Stimulated activated CD8-positive, alpha-beta memory T cell treated with anti-CD3 and anti-CD28 coated beads, Interleukin-2, amount 100 ng/mL, for 1 hour (primary cell): ENCODE measurements at places on chromosomes 12 and 14.

- DNase-seq = no peak
These were observed 35.7 kb downstream of the MVK start for GRCh38 chr12:109609342-109609741.

- no peak for DNase-seq
These were observed 509 bp downstream of the PLEKHG6 start for GRCh38 chr12:6310771-6311610.

DNA sequence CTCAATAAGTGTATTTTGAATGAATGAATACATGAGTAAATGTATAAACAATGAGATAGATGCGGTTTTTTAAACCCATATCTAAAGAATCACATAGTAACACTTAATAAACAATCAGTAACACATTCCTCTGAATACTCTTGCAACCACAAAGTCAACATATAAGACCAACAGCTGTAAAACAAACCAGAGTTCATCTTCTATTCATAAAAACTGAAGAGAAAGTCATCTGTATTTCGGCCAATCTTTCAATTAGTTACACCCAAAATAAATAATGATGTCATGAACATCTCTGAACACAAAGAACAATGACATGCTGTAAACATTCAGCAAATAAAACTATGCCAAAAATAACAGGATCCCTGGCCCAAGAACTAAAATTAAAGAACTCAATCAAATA lies 47.2 kb downstream of the ARMH4 start:
- no peak for DNase-seq

- DNase-seq = no peak
These were observed 167.1 kb downstream of the TBX5 start for GRCh38 chr12:114238808-114239207.

GRCh38 chr14:69333791-69334337 lies 64.2 kb downstream of the ERH start:
- DNase-seq = no peak

DNA sequence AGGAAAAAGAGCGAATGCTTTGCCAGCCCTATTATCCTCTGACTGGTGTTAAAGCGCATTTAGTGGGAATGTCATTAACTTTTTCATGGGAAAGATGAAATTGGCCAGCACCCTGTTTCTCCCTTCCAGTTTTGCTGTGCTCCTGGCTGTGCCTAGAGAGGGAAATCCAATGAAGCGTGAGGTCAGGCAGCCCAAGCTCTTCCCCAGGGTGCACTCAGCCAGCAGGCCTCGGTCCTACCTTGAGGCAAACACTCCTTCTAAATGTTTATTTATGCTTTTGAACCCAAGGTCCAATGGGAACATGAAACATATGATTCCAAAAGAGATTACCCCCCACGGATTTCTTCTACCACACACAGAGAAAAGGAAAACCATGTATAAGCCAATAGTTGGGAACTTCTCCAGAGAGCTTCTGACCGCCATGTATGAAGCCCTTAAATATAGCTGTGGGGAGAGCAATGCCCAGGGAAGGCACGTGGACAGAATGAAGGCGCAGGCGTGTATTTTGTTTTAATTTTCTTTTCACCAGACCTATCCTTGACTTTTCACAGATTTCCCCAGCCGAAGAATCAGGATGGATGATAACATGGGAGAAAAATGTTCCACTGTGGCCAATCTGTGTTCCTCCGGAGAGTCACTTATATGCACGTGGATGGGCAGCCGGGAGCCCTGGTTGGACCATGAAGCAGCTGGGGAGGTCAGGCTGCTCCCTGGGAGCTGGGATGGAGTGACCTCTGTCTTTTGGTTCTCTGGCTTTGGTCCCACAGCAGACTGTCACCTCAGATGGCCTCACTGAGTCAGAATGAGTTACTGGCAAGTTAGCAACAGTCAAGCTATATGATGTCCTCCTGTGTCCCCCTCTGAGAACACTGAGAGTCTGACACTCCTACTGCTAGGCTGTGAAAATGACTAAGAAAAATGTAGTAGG lies 37.3 kb downstream of the GPR135 start:
- DNase-seq = no peak

GRCh38 chr12:49442915-49443314 lies 75.7 kb downstream of the SPATS2 start:
- DNase-seq = no peak

- no peak for DNase-seq
These were observed 144.4 kb upstream of the ATXN7L3B start for GRCh38 chr12:74393272-74393671.

- no peak for DNase-seq
These were observed 8.5 kb downstream of the TMEM229B start for GRCh38 chr14:67480011-67480410.

DNA sequence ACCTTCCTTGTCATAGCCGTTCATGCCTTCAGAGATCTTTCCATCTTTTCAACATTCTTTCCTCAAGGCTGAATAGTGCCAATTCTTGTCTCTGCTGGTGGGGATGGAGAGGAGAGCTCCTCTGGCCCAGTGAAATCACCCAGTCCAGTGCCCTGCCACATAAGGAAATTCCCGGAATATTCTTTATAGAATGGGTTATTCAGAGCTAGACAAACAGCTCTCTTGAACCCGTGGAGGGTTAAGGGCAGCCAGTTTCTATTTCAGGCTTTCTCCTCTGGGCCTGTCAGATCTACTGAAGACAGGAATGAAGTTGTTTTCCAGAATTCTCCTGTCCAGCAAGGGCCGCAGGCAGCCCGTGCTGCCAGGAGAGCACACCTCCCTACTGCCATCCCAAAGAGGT lies 8.1 kb upstream of the NRIP2 start:
- no peak for DNase-seq
